Tongue (tissue), 3 donors: ENCODE measurements at places on chromosomes 3 and 15. TPM values are rescaled to one million over a fixed set of nuclear protein-coding genes. Genes with fewer than 3 reads are reported as not detected.

DNA sequence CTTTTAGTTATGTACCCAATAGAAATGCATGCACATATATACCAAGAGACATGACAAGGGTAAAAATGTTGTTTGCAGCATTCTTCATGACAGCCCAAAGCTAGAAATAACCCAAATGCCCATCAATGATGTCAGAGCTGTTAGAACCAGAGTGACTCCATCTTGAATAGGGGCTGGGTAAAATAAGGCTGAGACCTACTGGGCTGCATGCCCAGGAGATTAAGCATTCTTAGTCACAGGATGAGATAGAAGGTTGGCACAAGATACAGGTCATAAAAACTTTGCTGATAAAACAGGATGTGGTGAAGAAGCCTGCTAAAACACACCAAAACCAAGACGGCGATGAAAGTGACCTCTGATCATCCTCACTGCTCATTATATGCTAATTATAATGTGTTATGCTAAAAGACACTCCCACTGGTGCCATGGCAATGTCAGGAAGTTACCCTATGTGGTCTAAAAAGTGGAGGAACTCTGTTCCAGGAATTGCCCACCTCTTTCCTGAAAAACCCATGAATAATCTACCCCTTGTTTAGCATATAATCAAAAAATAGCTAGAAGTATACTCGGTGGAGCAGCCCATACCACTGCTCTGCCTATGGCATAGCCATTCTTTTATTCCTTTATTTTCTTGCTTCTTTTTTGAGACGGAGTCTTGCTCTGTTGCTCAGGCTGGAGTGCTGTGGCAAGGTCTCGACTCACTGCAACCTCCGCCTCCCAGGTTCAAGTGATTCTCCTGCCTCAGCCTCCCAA lies 32.9 kb downstream of the ZBTB11 start:
- DNase-seq = no peak

GRCh38 chr3:14569474-14570000 lies 29.4 kb upstream of the GRIP2 start:
- DNase-seq = no peak

FANCD2 gene
- total RNA-seq = 12.7 TPM

DNA sequence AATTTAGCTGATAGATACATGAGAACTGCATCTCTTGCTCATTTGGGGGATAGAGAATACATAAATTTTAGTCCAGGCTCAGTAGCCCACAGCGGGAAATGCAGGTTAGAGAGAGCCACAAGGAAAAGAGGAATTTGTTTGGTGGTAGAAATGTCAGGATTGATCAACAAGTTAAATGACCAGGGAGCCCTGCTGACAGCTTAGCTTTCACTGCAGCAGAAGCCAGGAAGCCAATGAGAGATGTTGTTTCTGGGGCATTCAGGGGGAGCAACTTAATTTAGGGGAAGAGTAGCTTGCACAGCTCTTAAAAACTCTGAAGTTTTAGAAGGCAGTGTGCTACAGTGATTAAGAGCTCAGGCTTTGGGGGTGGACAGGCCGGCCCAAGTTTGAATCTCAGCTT lies 22.7 kb downstream of the ARHGEF26 start:
- no peak for DNase-seq
